ENCODE measurements at places on chromosomes 3 and 15.

- no peak for DNase-seq
Measured at GRCh38 chr3:65354880-65355279, 667.1 kb upstream of the ADAMTS9 start.

- DNase-seq = no peak
Measured at GRCh38 chr3:58102390-58102750, 94.1 kb downstream of the FLNB start.

GRCh38 chr3:58178528-58179234 is 32.1 kb downstream of the DNASE1L3 start:
- DNase-seq = no peak

- DNase-seq = no peak
Measured at GRCh38 chr3:73234354-73235014, 173.0 kb downstream of the EBLN2 start.

GRCh38 chr3:149820183-149820582 is 7.2 kb downstream of the RNF13 start:
- DNase-seq = no peak

- no peak for DNase-seq
Measured at GRCh38 chr15:29770796-29771195, 51.5 kb downstream of the TJP1 start.

DNA sequence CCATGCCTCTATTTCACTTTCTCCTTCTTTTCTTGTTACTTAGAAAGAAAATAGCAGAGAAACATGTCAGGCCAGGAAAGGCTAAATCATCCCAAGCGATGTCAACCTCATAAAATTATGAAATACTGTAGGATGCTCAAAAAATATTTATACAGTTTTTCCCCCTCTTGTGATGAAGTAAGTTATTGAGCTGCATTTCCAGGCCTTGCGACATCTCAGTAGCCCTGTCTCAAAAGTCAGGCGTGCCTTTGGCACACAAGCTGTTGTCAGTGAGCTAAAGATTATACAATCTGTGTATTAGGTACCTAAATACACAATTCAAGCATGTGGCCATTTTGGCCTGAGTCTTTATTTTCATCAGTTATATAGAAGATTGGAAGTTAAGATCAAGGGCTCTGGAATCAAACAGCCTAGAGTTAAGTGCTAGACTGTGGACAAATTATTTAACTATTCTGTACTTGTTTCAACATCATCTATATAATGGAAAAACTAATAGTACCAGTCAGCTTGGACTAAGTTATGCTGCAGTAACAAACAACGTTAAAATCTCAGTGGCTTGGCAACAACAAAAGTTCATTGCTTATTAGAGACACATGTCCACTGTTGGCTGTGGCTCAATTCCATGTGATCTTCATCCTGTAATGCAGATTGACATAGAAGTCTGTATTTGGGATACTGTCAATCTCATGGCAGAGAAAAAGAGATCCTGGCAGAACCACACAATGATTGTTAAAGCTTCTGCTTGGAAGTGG is 406.4 kb upstream of the PROK2 start:
- no peak for DNase-seq

DNA sequence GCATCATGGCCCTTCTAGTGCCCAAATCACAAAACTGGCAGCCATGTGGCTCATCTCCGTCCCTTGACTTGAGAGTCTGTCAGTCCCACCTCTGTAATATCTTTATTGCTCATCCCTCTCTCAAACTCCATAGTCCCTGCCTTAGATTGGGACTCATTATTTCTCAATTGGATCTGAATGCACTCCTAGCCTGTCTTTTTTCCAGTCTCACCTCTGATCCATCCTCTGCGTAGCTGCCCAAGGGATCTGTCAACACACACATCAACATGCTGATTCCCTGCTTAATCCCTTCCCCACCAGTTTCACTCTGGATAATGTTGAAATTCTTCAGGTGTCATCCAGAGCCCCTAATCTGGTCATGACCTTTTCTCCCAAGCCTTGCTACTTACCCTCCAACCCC is 39.3 kb downstream of the NMNAT3 start:
- DNase-seq = no peak

DNA sequence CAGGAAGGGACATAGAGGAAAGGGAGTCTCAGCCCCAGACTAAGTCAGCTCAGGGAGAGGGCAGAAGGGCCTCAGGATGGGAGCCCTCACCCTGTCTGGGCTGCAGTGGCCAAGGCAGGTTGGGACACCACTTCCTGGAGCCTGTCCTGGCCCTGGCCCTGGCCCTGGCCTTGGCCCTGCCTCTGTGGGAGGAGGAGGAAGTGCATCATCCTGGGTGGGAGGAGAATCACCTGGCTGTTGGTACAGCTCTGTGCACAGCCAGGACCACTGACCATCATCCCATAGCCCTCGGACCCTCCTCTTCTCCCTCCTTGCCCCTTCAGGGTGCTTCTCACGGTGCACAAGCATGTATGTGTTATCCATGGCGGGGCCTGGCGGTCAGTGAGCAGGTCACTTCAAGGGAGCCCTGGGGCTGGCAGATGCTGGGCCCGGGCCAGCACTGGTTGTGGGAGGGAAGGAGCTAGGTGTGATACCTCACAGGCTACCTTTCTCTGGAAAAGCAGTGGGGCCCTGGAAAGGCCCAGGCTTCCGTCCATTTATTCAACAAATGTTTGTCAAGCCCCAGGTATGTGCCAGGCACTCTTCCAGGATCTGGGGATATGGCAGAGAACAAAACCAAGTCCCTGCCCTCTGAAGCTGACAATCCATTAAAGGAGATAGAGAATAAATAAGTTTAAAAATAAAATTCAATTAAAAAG is 8.2 kb upstream of the APEH start:
- DNase-seq = no peak

- DNase-seq = peak; percentile 61
Measured at GRCh38 chr3:30042274-30042859, 564.0 kb upstream of the TGFBR2 start.

- no peak for DNase-seq
Measured at GRCh38 chr15:86481720-86482119, 402.0 kb downstream of the AGBL1 start.

- peak; percentile 82 for DNase-seq
Measured at GRCh38 chr3:133949438-133949837, 53.8 kb upstream of the RAB6B start.

DNA sequence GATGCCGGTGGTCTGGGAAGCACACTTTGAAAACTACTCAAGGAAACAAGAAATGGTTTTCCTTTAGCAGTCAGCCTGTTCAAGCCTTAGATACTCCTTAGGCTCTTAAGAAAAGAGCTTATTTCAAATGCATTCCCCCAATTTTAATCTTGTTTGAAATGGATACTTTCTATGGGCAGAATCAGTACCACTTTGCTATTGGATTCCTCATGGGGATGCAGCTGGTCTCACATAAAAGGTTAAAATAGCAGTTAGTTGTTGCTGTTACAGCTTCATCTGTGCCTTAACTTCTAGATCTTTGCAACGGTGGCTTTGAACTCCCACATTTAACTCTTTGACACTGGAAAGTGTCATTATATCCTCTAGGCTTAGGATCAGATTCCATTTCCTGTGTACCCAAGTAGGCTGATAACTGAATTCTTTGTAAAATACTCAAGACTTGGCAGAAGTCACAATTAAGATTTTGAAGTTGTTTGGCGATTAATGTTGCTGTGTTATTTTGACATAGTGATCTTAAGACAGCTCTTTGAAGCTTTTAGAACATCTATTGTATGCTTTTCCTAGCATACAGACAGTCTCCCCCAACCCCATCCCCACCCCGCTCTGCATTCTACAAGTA is 2.2 kb downstream of the THBS1 start:
- no peak for DNase-seq

GRCh38 chr3:129526121-129526900 is 2.1 kb upstream of the RHO start:
- DNase-seq = no peak

DNA sequence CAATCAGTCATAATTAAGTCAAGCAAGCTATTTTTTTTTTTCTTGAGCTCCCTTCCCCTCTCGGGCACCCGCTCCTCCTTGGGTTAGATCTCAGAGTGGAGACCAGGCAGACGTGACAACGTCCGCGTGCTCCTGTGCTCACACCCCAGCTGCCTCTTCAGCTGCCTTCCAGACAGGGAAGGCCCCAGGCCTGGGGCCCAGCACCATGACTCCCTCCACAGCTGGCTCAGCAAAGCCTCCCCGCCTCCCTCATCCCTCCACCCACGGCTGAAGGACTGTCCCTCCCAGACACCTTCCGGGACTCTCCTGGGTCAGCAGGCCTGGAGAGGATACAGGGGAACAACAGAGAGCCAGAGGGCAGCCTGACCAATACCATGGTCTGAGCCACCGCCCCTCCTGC is 87.9 kb upstream of the LINGO1 start:
- no peak for DNase-seq

GRCh38 chr15:46644501-46645481 is 1010.0 kb downstream of the SQOR start:
- DNase-seq = peak; percentile 0

DNA sequence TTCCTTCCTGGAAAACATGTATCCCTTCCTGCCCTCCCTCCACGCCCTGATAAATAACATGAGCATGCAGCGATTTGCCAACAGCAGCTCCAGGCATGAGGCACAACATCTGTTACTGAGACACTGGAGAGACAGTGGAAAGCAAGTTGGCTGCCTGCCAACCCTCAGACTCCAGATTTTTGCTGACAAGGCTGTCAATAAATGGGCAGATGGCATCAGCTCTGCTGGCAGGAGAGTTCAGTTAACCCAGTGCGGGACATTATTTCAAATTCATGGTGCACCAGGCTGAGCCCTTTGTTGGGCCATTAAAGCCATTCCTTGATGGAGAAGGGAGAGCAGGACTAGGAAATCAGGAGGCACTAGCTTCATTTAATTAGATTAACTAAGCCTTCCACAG is 293.3 kb downstream of the MEX3B start:
- DNase-seq = peak; percentile 84

DNA sequence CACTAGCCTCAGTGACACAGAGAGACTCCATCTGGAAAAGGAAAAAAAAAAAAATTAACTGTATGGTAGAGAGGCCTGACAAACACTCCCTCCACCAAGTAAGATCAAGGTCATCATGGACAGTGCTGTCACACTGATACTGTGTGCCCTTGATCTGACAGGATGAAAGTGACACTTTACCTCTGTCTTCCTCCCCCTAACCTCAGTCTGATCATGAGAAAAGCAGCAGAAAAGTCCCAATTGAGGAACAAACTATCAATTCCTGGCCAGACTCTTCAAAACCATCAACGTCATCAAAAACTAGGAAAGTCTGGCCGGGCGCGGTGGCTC is 26.7 kb downstream of the PGPEP1L start:
- no peak for DNase-seq

GRCh38 chr15:33454346-33454745 is 143.6 kb downstream of the RYR3 start:
- DNase-seq = no peak

- no peak for DNase-seq
Measured at GRCh38 chr3:9698293-9698692, 5.3 kb upstream of the CPNE9 start.

DNA sequence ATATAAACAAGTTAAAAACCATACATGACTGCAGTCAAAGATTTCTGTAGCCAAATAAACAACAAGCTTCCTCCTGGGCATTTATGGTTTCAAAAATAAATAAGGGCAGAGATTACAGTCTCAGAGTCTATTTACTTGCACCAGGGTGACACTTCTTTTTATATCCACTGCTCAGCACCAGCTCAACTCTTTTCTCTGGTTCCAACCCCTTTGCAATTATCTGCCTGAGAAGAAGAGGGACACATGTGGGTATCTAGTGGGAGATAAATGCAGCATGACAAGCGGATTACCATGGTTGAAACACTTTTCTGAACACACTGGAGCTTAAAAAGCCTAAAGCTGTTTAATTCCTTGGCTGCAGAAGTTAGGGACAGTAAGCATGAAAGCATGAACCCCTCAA is 311.5 kb downstream of the CNTN3 start:
- no peak for DNase-seq

GRCh38 chr3:197791892-197792647 is 1.0 kb downstream of the LRCH3 start:
- DNase-seq = no peak

- peak; percentile 19 for DNase-seq
Measured at GRCh38 chr3:39052583-39052982, 767 bp downstream of the WDR48 start.

- DNase-seq = no peak
Measured at GRCh38 chr3:116971531-116971930, 262.0 kb downstream of the TUSC7 start.

- DNase-seq = no peak
Measured at GRCh38 chr3:66675366-66675765, 174.5 kb upstream of the LRIG1 start.

GRCh38 chr3:43515208-43515917 is 106.4 kb downstream of the ANO10 start:
- DNase-seq = no peak

DNA sequence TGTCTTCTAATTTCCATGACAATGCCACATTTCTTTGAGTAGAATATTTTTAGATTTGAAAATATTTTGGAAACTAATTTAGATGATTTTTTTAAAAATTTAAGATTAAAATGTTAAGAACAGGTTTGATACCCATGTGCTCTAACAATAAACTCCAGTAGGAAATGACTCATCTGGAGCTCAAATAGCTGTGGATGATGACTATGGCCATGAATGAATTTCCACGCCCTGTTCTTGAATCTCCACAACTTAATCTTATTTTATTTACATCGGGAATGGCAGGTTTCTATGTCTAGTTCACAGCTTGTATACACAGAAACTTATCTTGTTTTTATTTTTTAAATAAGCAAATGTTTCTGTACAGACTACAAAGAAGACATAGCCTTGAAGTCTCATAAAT is 726.8 kb downstream of the NAALADL2 start:
- DNase-seq = no peak

DNA sequence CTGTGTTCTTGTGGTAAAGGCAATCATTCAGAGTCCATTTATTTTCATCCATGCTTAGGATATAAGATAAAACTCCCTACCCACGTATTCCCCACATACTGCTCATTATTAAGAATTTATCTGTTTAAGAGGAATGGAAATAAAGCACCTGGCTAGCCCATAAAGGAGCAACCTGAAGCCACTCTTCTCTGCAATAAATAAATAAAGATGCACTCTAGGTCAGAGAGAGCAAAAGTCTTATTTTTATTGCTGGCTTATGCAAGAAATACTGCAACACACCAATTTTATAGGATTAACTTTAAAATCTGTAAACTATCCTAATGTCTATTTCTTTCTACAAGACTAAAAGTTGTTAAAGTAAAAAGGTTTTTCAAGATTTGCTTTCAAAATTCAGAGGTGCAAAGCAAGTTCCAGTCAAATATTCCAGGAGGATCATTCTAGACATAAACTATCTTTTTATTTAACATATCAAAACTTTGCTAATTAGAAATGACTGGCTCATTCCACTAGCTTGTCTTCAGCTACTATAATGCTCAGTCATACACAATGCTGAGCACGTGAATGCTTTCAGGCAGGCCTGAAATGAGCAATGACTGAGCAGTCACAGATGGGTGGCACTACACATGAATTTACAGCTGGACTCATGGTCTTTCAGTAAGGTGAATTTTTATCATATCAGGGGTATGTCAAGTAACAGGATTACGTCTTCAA is 7.1 kb downstream of the TJP1 start:
- no peak for DNase-seq

- peak; percentile 95 for DNase-seq
Measured at GRCh38 chr3:32872487-32873382, 54.9 kb downstream of the TRIM71 start.
